ENCODE measurements at places on chromosomes 3 and 15.

GRCh38 chr3:111733856-111734255, 125.2 kb upstream of the PHLDB2 start:
- no peak for DNase-seq

- DNase-seq = no peak
Observed at GRCh38 chr3:189269365-189269764, 97.6 kb downstream of the TPRG1 start.

DNA sequence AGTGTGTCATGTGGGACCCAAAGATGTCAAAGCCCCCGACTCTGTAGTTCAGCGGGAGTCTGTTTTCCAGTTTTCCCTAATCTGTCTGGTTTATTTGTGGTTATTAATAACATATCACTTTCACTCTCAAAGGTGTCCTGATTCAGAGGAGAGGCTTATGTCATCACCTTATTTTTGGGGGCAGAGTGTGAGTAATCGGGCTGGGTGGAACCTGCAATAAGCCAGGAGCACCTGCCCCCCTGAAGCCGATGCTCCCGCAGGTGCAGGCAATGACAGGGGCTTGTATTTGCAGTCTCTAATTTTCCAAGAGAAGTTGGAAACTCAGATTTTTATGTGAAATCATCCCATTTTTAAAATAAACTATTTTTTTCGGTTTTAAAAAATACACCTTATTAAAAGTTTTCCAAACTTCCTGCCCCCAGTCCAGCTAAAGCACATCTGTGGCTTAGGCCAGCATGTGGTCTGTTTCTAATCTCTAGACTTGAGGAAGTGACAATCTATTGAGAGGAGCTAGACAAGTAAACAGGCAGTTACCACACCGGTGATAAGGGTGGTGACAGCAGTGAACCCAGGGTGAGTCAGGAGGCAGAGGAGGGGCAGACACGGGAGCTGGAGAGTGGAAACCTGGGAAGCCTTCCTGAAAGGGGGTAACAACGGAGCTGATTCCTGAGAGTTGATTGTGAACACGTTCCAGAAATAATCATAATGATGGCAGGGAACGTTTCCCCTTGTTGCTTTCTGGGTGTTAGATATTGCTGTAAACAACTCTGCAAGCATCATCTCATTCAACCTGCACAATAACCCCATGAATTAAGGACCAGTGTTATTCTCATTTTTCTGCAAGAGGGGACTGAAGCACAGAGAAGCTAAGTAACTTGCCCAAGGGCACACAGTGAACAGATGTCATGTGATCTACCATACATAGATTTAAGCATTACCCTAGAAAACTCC, 37.2 kb downstream of the BHLHE40 start:
- no peak for DNase-seq

DNA sequence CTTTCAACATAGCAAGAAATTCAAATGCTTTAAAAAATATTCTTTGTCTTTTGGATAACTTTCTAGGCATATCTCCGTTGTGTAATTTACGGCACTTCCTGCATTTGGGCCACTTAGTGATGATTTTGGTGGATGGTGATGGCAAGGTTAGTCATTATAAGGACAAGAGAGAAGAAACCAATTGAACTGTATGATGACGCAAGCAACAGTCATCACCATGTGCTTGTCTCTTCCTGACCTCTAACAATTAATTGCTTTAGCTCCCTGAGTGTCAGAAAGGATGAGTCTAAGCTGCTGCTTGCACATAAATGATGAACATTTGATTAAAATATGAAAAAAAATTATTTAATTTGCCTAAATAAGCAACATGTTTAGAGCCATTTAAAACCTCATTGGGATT, 11.3 kb upstream of the P2RY12 start:
- DNase-seq = no peak

DNA sequence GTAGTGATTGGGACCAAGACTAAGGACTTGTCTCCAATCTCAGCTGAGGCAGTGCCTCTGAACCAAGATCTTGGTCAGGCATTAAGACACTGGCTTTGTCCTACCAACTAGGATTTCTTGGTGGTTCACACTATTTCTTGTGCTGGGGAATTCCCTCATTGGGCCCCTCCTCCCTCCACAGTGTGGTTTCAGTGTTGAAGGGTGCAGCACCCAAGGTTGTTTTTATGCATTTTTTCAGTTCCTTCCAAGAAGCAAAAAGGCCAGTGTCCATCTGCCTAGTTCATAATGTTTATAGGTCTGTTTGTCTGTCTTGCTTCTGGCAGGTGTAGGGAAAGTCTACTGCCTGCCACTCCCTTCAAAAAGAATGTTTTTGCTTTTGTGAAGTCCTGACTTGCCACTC, 10.6 kb upstream of the ITPKA start:
- DNase-seq = no peak

- no peak for DNase-seq
Observed at GRCh38 chr15:73688455-73688854, 4.3 kb downstream of the CD276 start.

- DNase-seq = no peak
Observed at GRCh38 chr3:30458376-30459171, 147.8 kb upstream of the TGFBR2 start.

DNA sequence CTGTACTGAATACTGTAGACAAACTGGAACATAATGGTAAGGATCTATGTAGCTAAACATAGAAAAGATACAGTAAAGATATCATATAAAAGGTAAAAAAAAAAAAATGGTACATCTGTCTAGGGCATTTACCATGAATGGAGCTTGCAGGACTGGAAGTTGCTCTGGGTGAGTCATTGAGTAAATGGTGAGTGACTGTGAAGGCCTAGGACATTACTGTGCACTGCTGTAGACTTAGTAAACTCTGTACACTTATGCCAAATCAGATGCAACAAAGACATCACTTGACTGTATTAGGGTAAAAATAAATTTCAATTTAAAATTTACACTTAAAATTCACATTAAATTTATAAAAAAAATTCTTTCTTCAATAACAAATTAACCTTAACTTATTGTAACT, 281.3 kb upstream of the LMCD1 start:
- no peak for DNase-seq

DNA sequence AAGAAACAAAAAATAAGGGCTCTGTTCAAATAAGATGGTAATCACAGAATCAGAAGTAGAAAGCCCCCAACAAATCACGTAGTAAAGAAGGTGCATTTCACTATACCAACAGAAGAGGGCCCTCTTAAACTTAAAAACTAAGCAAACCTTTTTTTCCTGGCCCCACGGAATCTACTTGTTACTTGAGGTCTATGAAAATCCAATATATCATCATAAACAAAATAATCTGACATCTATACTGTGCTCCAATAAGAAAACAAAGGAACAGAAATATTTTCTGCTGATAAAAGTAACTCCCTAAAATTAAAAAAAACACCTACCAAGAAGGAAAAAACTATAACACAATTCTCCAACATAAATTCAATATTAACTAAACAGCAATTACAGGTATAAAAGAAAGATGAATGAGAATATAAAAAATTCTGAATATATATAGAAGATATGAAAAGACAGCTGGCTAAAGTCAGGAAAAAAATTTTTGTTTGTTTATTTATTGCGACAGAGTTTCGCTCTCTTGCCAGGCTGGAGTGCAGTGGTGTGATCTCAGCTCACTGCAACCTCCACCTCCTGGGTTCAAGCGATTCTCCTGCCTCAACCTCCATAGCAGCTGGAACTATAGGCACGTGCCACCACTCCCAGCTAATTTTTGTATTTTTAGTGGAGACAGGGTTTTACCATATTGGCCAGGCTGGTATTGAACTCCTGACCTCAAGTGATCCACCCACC, 81.8 kb downstream of the CLASP2 start:
- DNase-seq = no peak

GRCh38 chr3:27615555-27615954, 106.6 kb downstream of the EOMES start:
- DNase-seq = no peak

- no peak for DNase-seq
Observed at GRCh38 chr3:141644931-141645330, 93.2 kb upstream of the RNF7 start.

DNA sequence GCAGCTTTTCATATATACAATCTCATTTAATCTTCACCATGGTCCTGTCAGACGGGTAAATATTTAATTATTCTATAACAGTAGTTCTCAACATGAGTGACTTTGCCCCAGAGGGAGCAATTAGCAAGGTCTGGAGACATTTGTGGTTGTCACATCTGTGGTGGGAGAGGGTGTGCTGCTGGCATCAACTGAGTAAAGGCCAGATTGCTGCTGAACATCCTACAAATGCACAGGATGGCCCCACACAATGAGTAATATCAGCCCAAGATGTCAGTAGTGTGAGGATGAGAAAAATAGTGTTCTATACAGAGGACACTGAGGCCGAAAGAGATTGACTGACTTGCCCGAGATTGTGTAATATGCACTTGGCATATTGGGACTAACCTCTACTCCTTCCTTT, 156.0 kb downstream of the AGBL1 start:
- DNase-seq = no peak

- no peak for DNase-seq
Observed at GRCh38 chr3:46714728-46715506, 2.8 kb downstream of the PRSS50 start.

DNA sequence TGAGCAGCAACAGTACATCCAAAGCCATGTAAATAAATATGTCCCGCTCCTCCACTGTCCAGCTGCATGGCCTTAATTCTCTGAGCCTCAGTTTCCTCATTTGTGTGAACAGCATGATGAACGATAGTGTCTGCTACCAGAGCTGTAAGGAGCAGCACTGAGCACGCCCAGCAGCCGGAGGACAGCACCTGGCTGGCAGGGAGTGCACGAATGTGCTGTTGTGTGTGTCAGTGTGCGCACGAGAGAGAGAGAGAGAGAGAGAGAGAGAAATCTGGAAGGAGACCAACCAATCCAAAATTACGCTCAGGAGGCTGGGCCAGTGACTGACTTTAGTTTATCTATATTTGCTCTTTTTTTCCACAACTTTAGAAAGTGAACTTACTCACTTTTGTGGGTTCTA, 26.6 kb upstream of the PLXNA1 start:
- DNase-seq = no peak

- no peak for DNase-seq
Observed at GRCh38 chr3:171432548-171432947, 27.7 kb downstream of the TNIK start.

DNA sequence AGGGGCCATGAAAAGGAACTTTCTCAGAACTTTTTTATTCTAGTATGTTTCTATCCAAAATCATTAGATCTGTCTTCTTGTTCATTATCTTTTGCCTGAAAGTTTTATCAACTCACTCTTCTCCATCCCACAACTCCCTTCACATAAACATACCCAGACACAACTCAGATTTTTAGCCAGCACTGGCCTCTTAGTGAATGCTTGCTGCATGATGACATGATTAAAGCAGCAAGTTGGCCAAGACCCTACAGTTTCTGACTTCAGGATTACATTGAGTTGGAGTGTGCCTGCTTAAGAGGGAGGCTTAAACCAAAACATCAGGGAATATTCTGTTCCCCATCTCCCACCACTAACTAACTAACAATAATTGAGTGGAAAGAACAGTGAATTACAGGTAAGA, 38.1 kb downstream of the PLSCR2 start:
- DNase-seq = no peak

Data from NCI-H774 (cell line).